ENCODE measurements at places on chromosomes 6 and 20.

- no peak for DNase-seq
Measured at GRCh38 chr20:17657898-17658647, 24.0 kb downstream of the RRBP1 start.

DNA sequence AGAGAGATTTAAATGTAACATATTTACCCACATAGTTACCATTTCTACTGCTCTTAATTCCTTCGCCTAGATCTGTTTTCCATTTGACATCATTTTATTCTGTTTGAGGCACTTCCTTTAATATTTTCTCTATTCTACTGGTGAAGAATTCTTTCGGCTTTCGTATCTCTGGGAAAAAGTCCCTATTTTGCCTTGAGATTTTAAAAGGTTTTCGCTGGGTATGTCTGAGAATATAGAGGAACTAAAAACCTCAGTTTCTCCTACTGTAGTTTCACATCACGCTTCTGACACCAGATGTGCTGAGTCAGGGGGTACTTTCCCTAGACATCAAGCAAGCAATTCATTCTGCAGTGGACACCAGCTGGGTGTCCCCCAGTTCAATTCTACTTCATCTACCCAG is 61.7 kb downstream of the E2F3 start:
- DNase-seq, result no peak

GRCh38 chr6:142696123-142697000 is 248.6 kb downstream of the HIVEP2 start:
- no peak for DNase-seq

- no peak for DNase-seq
Measured at GRCh38 chr6:3350252-3350796, 91.6 kb downstream of the PSMG4 start.

All from stimulated activated CD8-positive, alpha-beta memory T cell treated with anti-CD3 and anti-CD28 coated beads, Interleukin-7, amount 100 ng/mL, for 1 hour (primary cell).